ENCODE measurements at places on chromosomes 1 and 21.
A peak's percentile ranks its signal among the peaks of the same experiment; 100 is the strongest.

GRCh38 chr1:17207540-17207939, 2.6 kb downstream of the PADI1 start:
- no peak for DNase-seq

GRCh38 chr1:53362851-53363642, 35.2 kb upstream of the LRP8 start:
- DNase-seq, result no peak

DNA sequence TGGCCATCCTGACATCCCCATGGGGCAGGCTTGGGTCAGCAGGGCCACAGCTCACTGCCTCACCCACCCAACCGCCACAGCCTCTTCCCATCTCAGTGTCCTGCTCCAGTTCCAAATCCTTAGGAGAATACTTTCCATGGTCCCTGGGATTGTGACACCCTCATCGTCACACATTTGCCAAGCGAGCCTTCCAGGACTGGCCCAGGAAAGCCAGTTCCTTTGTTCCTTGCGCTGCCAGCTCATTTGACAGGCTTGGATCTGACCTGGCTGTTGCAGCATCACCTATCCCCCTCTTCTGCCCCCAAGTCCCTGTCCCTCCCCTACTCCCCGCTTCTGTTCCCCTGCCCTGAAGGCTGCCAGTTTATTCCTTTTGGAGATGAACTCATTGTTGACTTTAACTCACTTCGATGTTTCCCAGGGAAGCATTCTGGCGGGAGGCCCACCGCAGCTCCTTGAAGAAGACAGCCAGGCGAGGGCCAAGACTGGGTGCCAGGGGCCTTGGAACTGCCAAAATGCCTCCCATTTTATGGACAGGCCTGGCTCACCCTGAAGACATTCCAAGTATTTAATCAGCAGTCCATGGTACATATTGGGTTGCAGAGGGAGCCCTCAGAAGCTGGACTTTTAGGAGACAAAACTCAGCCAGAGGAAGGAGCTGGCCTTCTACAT, 10.2 kb upstream of the GNL2 start:
- DNase-seq, result no peak

DNA sequence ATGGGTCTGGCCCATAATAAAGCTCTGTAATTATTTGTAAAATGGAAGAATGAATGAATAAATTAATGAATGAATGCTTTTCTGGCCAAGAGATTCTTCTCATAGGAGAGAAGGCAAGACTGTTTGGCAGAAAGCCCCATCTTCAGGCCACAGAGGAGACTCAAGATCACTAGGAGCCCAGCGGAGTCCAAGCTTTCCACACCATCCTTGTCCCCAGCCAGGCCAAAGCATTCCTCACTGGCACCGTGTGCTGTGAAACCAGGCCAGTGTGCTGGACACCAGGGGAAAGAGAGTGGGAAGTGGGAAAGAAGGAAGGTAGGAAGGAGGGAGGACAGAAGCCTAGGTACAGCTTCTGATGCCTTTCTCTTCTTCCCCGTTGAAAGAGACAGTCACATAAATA, 86.4 kb downstream of the PLXNA2 start:
- no peak for DNase-seq

DNA sequence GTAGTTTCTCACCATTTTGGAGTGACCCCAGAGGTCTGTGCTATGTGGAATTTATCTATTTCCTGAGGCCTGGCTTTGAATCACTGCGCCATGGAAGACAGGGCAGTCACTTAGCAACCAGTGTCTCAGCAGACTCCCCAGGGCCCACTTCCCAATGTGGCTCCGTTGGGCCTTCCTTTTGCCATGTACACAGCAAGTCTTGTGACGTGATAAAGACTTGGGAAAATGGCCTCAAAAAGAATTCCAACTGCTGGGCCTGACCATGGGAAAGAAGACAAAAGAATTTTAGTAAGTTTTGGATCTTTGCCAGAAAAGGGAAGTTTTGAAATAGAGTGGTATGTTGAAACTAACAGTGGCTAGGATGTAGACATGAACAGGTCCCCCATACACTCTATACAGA, 36.2 kb downstream of the TLR5 start:
- no peak for DNase-seq

DNA sequence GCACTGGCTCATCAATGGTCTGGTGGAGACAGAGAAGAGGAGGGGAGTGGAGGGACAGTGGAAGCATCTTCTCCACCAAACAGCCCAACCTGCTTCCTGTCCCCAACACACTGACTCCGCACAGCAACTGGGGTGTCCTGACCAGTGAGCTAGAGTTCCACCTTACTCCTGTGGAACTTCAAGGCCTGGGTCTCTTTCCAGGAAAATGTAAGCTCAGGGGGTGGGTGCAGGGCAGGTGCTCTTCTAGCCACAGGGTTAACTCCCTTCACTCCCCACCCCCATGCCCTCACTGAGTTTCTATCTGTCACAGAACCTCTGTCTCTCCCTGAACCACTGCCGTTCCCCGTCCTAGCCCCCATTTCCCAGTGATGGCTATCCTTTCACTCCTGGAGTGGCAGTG, 876 bp downstream of the MOB3C start:
- no peak for DNase-seq

GRCh38 chr1:197725044-197725443, 50.2 kb downstream of the DENND1B start:
- peak; percentile 2 for DNase-seq

- no peak for DNase-seq
Observed at GRCh38 chr1:178954937-178955336, 70.8 kb upstream of the FAM20B start.

DNA sequence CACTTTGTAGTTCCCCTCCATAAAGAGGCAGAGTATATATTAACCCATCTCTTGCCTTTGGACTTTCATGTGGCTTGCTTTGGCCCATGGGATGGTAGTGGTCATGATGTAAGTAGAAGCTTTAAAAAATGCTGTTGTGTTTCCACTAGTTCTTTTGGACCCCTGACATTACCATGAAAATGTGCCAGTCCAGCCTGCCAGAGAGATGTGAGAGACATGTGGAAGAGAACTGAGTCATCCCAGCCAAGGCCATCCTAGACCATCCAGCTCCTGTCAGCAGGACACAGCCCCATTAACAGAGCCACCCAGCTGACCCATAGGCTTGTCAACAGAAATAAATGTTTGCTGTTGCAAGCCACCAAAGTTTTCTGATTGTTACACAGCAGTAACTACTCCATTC, 3.9 kb upstream of the CD101 start:
- DNase-seq, result peak; percentile 41

All from skeletal muscle cell (primary cell).